NCI-H2081 (cell line): ENCODE measurements at places on chromosomes 7 and 10.

GRCh38 chr7:30224511-30225062 lies 59.8 kb upstream of the ZNRF2 start:
- no peak for DNase-seq

GRCh38 chr7:19916046-19916445 lies 142.6 kb upstream of the TMEM196 start:
- no peak for DNase-seq

DNA sequence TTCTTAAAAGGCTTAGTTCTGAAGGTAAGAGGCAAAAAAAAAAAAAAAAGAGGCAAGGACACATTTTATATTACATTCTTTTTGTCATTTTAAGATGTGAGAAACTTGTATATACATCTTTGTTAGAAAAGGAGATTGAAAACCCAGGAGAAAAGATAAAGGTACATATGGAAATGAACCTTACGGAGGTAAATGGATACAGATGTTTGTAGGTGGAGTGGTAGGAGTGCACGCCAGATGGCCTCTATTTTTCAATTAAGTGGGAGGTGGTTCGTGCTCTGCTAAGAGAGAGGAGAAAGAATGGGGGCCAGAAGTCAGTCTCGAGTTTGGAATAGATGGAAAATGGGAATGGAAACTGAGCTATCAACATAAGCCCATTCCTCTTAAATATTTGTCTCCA lies 622.5 kb upstream of the GHITM start:
- DNase-seq: no peak

DNA sequence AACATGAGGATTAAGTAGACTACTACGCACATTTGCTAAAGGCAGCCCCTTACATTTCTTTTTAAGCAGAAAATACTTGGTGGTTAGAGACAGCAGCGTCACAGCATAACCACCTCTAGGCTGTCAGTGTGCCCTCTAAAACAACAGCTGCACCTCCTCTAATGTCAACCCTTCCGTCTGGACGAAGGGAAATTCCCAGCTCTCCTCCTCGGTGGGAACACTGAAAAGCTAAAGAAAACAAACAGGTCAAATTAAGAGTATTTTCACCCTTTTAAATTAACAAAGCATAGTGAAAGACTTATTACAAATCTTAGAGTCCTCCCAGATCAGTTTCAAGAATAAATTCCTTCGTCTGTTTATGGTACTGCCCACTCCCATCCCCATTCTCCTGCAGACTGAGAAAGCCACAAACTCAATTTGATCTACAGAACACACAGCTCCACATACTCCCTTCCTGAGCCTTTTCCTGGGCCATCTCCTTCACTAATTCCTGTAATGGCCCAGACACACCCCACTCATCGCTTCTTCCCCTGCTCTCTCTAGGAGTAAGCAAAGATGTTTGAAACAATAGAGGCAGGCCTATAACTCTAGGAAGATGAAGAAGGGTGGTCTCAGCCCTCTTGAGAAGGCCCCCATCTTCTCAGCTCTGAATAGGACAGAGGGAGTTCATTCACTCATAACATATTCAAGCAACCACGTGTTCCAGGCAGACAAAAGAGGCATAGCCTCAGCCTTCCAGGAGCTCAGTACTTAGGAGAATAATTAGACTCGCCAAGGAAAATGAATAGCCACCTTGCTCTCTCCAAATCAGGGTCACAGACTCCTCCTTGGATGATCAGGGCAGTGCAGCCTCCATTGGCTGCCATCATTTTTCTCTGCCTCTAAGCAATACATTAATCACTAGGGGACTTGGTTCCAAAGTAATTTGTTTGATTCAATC lies 47.5 kb upstream of the HNRNPH3 start:
- DNase-seq: no peak

DNA sequence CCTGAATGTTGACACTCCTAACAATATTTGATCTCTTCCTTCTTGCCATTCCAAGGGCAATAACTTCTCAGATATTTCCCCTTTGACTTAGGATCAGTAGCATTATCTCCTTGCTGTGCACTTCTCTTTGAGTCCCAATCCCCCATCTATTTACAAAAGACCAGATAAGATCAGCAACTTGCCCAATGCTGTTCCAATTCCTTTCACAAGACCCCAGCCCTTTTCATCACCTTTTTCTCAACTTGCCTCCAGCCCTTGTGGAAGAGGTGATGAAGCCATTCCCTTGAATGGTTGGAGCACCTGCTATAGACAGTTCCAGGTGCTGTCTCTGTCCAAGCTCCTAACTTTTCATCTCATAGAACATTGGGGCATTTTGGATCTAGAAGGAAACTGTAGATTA lies 51.1 kb upstream of the ARID5B start:
- DNase-seq: no peak

DNA sequence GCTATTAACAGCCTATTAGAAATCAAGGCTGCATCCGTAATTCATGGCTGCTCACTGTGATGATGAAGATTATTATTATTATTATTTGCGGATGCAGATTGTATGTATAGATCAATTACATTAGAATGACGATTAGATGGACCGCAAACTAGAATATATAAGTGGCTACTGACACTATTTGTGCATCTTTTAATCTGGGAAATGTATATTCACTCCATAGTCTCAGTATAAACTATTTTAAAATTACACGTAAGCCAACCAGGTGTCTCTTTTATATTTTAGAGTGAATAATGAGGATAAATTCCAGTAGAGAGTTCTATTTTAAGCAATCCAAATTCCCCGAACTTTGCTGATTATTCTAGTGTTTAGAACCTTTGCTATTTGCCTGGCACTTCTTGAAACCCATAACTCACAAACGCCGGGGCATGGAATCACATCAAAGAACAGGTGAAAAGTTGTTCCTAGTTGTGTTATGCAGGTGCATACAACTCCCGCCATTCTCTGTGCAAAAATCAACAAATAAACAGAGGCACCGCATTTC lies 509 bp upstream of the ING3 start:
- no peak for DNase-seq

DNA sequence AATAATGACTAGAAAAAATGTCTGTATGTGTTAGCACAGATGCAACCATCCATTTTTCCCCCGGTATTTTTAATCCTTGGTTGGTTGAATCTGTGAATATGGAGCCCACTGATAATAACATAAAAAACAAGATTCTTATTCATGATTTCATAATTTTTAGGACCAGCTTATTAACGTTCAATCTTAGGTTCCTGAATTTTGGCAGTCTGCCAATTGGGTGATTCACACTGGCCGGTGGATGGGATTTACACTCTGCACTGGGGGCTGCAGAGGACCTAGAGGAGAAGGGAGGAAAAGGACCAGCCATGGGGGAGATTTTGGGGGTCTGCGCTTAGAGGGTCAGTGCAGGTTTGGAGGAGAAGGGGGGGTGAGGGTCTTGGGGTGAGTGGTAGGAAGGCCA lies 327.9 kb downstream of the ACTR3B start:
- no peak for DNase-seq

DNA sequence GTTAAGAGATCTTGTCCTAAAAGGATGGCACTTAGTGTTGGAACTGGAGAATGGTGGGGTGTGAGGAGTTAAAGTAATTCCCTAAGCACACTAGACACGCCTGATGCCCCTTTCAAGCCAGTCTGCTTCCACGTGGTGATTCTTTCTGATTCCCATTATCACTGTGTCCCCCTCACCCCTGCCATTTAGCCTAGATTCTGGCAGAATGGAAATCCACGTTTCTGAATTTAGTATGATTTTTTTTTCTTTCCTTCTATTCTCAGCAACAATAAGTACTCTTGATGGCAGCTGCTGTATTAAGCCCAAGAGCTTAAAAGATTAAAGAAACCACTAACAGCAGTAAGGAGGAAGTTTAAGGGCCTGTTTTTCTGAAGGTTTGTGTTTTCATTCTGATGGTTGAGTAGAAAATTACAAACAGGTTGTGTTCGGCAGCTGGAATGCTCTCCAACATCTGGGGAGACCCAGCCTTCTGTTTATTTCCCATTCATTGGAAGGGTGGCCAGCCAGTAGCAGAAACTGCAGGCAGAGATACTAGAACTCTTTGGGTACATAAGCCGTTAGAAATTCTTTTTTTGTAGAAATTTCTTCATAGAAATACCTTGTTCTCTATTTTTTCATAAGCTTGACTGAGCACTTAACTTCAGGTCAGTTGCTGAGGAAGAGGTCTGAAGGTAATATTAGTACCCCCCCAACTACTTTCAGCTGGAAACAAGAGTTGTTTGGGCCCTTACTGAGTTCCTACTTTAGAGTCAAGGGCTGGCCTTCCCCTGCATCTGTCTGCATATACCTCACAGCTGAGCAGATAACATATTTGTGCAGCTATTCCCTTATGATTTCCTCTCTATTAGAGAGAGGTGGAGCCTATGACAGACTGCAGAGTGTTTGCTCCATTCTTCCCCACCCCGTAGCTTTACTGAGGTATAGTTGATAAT lies 355.1 kb downstream of the AUTS2 start:
- DNase-seq: no peak

DNA sequence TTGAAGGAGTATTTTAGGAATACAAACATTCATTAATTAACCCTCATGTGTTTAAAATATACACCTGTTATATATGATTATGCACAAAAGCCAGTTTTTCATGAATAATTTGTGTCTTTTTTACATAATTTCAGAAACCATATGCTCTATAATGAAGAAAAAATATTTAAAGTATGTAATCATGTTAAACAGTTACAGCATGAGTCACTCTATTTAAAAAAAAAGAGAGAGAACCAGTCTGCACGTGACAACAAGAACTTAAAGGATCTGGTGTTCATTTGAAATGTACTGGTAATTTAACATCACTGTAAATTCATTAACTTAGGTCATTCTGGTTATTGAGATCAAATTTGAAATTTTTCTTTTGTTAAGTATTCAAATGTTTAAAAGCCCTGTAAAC lies 228.5 kb downstream of the CACNB2 start:
- DNase-seq: no peak

DNA sequence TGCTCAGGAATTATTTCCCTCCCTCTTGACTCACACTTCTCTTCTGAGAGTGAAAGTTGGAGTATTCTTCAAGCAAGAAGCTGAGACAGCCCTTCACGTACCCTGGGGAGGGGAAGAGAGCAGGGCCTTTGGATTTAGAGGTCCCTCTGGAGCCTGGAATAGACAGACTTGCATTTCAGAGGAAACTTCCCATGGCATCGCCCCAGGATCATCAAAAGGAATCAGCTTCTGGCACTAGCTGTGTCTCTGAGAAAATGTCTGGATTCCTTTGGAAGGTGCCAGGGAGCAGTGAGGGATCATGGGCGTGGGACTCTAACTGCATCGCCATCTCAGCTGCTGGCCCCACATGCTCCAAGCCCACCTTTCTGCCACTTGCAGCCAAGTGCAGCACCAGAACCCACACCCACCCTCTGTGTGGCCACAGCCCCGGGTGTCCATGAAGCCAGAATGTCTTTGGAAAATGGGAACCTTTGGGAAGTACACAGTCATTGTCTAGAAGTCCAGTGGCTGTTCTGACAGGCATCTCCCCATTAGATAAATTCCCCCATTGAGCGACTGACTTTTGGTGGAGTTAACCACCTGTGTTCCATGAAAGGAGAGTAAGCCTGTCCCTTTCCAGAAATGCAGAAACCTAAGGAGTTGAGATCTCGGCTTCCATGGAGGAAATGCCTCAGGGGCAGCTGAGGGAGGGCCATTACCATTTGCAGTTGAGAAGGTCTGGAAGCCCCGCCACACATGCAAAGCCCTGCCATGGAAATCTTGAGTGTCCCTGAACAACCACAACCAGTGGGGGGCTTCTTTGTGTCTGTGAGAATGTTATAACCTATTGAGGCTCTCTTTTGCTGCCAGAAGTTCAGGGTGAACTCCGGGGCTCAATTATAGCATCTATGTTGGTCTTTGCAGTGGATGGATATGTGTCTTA lies 57.8 kb upstream of the GDF10 start:
- no peak for DNase-seq

GRCh38 chr7:38855867-38856266 lies 53.1 kb downstream of the VPS41 start:
- no peak for DNase-seq

GRCh38 chr7:157007470-157008066 lies 2.9 kb downstream of the MNX1 start:
- peak; percentile 45 for DNase-seq

DNA sequence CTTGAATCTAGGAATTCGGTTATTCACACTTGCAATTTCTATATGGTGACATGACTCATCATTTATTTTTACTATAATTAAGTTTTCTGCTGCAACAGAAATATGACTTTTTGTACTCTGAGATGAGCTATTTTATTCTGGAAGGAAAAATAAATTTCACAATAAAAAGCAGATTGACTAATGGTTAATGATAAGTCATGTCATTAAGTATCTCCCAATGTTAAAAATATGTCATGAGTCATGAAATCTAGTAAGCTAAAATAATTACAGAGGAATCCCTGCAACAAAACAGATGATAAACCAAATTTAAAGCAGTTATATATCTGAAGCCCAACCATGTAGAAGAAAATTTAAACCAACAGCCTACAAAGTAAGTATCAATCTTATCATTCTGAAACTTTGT lies 149.2 kb downstream of the CACNA2D1 start:
- DNase-seq: no peak

- no peak for DNase-seq
These were observed 988.6 kb downstream of the SORCS1 start for GRCh38 chr10:106175760-106176377.

GRCh38 chr10:25059990-25060389 lies 43.6 kb downstream of the THNSL1 start:
- DNase-seq: no peak

DNA sequence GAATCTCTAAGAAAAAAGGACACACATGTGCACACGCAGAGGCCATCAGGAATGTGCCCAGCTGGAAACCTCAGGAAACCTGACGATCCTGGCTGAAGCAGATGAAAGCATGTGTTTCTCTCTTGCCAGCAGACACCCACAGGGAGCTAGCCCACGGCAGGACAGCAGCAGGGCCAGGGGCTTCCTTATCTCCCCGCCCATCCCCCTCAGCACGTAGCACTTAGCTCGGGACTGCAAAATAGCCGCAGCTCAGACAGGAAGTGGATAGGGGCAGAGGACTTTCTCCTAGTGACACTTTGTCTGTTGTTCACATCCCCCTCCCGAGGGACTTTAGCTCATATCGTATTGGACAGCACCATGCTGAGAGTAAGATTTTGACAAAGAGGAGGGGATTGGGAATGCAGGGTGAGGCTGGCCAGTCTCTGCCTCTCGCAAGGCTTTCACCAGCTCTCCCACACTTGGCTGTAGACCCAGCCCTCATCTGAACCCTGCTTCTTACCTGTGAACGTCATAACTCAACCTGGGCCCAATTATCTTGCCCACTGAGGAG lies 63.8 kb downstream of the MKI67 start:
- DNase-seq: no peak

GRCh38 chr10:26544932-26545331 lies 106.8 kb downstream of the APBB1IP start:
- DNase-seq: no peak

GRCh38 chr7:16318989-16319915 lies 102.1 kb downstream of the CRPPA start:
- DNase-seq: no peak

DNA sequence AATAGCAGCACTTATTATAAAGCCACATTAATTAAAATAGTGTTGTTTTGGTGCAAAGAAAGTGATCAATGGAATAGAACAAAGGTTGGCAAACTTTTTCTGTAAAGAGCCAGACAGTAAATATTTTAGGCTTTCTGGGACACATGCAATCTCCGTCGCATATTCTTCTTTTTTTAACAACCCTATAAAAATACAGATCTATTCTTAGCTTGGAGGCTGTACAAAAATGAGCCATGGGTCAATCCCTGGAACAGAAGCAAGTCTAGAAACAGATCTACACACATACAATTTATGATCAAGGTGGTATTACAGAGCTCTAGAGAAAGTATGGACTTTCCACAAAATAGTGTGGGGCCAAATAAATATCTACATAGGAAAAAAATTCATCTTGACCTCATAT lies 71.8 kb downstream of the ARHGAP21 start:
- DNase-seq: no peak

GRCh38 chr7:1342090-1342640 lies 109.5 kb downstream of the UNCX start:
- DNase-seq: no peak

- no peak for DNase-seq
These were observed 529.1 kb downstream of the TCERG1L start for GRCh38 chr10:130782467-130782866.
